ENCODE measurements at places on chromosomes 1 and 21.
A peak's percentile ranks its signal among the peaks of the same experiment; 100 is the strongest.

GRCh38 chr1:230160957-230161771 is 94.1 kb downstream of the GALNT2 start:
- DNase-seq: no peak

DNA sequence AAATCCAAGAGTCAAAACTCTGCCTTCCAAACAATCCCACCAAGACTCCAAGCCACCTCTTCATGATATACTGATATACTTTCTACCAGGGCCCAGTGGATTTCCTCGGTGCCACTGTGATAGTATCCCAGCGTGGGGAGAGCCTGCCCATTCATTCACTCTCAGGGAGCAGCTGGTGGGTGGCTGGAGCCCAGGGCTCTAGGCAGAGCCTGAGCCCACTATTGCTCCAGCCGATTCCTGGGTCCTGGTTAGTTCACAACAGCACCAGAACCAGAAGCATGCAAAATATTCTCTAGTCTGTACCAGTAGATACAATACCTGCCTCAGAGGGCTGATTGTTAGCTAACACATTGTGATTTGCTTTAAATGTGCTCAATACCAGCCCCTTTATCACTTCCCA is 831 bp downstream of the CSRP1 start:
- DNase-seq: no peak

DNA sequence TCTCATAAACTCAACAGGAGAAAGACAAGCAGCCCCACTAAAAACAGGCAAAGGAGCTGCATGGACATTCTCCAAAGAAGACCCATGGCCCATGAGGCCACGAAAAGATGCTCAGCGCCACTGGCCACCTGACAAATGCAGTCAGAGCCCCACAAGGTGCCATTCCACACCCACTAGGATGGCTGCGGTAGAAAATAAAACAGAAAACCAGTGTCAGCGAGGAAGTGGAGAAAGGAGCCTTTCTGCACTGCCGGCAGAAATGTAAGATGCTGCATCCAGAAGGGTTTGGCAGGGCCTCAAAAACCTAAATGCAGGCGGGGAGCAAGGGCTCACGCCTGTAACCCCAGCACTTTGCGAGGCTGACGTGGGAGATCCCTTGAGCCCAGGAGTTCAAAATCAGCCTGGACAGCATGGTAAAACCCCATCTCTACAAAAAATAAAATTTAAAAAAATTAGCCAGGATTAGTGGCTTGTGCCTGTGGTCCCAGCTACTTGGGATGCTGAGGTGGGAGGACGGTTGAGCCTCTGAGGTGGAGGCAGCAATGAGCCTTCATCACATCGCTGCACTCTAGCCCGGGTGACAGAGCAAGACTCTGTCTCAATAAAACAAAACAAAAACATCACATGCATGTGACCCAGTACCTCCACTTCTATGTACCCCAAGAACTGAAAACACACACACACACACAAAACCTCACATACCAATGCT is 4.2 kb downstream of the WNT9A start:
- no peak for DNase-seq

DNA sequence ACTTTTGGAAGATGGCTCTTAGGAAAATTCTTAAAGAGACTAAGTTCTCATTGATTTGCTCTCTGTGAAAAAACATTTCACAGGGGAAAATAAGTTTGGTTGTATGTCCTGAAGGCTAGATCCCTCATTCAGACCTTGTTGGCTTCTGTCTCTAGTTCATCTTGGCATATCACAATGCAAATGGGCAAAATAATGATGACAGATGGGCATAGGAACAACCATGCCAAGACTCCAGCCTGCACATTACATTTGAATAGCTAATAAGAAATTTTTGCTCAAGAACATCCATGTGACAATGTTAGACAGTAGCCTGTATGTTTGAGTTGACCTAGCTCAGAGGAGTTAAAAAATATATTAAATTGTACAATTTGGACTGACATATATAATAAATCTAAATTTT is 292.9 kb downstream of the PLA2G4A start:
- peak; percentile 80 for DNase-seq

DNA sequence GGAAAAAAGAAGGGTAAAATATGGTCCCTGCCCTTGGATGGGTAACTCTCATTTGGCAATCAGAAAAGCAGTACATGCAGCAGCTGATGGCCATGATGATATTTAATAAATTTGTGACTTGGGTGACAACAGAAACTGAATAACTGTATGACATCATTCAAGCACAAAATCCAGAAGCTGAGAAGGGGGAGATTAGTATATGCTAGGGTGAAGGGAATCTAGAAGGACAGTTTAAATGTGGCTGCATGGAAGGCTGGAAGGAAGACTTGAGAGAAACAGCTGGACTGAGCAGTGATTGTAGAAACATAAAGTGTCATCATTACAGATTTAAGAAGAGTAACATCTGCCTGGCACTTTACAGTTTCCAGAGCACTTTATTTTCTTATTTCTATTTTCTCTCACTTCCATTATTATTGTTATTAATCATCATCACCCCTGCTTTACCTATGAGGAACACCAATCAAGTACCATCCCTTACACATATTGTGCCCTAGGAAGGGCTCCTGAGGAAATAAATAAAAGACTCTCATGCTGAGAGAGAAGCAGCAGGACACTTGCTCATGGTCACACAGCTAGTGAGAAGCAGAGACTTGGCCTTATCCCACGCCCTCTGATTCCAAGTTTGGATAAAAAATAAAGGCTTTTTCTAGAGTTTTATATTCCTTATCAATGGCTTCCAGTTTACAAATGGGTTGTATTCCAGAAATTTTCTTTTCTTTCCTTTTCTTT is 207.2 kb downstream of the PBX1 start:
- no peak for DNase-seq

GRCh38 chr1:181479137-181479745 is 4.1 kb upstream of the CACNA1E start:
- peak; percentile 68 for DNase-seq

- no peak for DNase-seq
Measured at GRCh38 chr1:229070168-229070567, 200.7 kb upstream of the RAB4A start.

- no peak for DNase-seq
Measured at GRCh38 chr1:220217383-220217988, 54.8 kb downstream of the RAB3GAP2 start.

GRCh38 chr1:40944841-40945430 is 34.6 kb upstream of the CTPS1 start:
- no peak for DNase-seq

DNA sequence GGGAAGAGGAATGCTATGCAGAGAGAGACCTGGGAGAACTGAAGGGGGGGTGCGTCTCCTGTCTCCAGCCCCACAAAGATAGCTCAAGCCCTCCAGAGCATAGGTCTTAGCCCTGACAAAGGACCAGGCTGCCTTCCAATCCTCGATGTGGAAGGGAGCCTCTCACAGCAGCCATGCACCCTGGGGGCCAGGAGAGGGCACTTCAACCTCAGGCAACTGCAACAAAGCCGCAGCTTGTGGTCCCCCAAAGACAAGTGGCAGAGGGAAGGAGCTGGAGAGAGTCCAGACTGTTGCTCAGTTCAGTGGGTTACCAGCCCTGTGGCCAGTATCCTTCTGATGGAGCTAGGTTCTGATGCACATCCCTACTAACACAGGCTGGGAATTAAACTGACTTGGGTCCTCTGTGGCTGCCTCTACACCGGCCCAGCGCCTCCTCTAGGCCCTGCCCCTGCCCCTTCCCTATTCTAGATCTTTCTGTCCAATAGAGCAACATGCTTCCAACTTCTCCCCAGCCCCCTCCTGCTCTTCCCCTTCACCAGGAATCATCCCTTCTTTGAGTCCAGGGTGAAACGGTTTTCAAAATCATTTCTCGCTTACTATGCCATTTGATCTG is 100.7 kb upstream of the SPATA6 start:
- DNase-seq: peak; percentile 74

DNA sequence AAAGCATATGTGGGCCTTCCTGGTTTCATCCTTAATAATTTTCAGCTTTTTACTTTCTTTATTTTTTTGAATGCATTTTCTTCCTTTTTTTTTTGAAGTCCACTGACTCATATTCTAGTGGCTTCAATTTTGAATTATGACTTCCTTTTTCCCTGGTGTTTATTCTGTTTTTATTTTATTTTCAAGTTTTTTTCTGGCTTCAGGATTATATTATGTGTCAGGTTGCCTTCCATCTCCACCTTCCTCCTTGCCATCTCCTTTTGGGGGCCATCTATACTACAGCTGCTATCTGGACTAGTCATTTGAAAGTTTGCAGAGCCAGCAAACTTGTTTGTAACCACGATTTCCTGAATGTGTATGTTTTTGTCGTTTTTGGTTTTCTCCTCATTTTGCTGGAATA is 117.6 kb downstream of the LEPR start:
- DNase-seq: no peak

GRCh38 chr1:115718011-115718754 is 50.3 kb downstream of the CASQ2 start:
- DNase-seq: no peak

GRCh38 chr1:78649628-78650027 is at the start of gene IFI44:
Gene IFI44, plus strand, starts transcription at chr1:78649831. Its CDS starts 365 bp downstream, at chr1:78650196.
- DNase-seq: no peak

DNA sequence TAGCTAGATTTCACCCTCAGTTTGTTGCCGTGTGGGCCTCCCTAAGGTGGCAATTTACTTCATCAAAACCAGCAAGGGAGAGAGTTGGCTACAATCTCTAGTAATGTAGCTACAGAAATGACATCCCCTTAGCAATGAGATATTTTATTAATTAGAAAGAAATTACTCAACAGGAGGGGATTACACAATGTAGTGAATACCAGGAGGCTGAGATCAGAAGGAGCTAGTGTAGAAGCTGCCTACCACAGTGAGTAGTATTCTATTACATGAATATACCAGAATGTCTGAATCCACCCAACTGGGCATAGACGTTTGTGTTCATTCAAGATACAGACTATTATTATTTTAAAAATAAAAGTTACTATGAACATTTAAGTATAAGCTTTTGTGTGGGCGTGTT is 868.2 kb upstream of the CXADR start:
- DNase-seq: no peak

Data from NCI-H1694 (cell line).